Muscle of arm (tissue), 14 donors: ENCODE measurements at places on chromosomes 6 and 20. TPM values are rescaled to one million over a fixed set of nuclear protein-coding genes. Genes with fewer than 3 reads are reported as not detected.

GRCh38 chr6:144223686-144224085 lies 61.4 kb upstream of the UTRN start:
- DNase-seq: no peak

- DNase-seq: no peak
Measured at GRCh38 chr6:68238097-68238601, 396.9 kb upstream of the ADGRB3 start.

DNA sequence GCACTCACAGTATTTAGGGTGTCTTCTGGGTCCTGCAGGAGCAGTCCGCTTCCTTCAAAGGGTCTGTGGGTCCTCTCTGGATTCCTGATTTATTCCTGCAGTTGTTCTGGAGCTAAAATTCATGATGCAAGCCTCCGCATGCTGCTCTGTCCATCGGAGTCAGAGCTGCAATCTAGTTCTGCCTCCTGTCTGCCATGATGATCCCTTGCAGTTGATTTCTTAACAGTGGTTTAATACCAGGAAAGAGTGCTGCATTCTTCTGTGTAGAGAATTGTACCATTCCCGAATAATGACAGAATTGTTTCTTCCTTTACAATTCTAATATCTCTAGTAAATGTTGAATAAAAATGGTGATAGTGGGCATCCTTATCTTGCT lies 72.0 kb upstream of the B3GAT2 start:
- DNase-seq: no peak

DNA sequence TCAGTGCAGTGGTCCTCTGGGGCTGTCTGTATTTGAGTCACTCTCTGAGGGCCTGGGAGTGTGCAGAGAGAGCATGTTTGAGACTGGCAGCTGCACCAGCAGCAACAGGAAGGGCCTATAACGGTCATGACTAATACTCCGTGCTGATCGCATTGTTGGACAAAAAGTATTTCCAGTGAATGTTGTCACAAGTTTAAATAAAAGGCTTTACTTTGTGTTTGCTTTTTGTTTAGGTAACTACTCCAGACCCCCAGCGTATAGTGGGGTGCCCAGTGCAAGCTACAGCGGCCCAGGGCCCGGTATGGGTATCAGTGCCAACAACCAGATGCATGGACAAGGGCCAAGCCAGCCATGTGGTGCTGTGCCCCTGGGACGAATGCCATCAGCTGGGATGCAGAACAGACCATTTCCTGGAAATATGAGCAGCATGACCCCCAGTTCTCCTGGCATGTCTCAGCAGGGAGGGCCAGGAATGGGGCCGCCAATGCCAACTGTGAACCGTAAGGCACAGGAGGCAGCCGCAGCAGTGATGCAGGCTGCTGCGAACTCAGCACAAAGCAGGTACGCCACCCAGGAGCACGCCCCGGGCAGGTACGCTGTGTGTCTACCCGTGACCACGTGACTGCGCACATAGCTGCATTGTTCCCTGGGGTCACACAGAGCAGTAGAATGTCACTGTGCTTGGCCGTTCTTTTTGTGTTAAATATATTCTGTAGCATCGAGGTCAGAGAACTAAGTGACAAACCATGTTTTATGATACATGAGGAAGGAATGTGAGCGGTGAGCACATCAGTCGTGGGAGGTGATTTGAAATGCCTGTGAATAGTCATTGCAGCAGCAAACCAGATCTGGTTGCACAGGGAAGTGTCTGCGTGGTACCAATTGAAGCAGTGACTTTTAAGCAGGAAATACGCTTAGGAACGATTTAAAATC lies 174.7 kb downstream of the TMEM242 start:
- DNase-seq: peak; percentile 51

DNA sequence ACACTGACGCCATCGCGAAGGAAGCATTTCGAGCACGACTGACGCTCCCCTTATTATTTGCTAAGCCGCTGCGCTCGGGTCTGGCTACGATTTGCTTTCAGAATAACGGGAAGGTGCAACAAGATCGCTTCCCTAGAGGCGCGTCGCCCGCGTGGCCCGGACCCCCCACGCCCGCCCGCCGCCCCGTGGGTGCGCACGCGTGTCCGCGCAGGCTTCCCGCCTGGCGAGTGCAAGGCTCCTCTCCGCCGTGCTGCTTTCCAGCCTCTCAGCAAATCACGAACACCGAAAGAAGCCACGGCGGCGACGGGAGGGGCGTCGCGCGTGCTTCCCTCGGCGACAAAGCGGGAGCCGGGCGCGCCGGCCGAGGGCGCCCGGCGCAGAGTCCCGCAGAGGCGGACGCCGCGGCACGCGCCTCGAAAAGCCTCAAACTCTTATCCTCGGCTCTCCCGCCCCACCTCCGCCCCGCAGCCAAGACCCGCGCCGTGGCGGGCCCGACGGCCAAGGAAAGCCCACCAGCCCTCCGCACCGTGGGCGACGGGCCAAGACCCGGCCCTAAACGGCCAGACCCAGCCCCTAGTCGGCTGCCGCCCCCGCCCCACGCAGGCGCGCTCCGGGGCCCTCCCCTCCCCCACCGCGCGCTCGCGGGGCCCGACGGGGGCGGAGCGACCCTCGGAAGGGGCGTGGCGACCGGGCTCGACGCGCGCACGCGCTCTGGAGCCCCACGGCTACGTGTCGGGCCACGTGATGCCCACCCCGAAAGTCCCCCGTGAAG lies 987 bp upstream of the QKI start:
- peak; percentile 94 for DNase-seq

DNA sequence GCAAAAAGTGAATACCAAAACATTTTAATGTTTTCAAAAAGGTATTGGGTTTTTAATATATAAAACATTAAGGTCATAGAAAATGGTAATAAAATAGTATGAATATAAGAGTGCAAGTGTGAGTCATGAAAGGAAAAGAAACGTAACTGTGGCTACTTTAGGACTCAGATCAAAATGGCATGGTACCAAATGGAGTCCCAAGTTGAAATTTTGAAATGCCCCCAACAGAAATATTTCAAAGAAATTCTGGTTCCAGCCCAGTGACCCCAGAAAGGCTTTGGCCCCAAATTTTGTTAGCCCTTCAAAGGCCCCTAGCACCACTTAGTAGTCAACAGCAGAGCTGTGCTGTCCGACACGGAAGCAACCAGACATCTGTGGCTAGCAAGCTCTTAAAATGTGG lies 6.0 kb downstream of the COL12A1 start:
- peak; percentile 30 for DNase-seq

GRCh38 chr20:19212821-19213502 lies 520 bp downstream of the SLC24A3 start:
- peak; percentile 48 for DNase-seq

DNA sequence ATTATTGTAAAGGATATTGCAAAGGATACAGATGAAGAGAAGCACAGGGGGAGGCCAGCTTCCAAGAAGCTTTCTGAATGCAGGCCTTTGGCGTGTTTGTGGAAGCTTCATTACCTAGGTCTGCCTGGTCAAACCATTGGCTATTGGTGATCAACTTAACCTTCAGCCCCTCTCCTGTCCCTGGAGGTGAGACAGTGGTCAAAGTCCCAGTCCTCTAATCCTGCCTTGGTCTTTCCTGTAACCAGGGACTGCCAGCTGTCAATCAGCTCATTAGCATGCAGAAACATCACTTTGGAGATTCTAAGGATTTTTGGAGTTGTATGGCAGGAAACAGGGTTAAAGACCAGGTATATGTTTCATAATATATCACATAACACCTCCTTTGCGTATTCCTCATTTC lies 13.0 kb downstream of the RIN2 start:
- no peak for DNase-seq

DNA sequence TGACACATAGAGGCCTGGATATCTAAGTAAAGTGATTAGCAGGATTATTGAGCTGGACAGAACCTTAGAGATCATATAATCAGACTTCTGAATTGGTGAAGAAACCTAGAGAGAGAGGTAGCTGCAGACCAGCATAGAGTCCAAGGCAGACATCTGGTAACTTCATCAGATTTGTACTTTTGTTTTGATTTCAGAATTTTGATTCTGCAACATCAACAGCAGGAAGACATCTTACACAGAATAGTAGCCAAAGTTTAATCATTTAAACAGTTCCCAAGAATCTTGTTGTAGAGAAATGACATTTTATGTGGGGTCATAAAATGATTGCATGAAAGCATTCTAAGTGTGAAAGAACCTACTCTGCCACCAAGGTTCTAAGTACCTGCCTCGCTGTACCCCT lies 39.4 kb downstream of the RPRD1B start:
- no peak for DNase-seq

DNA sequence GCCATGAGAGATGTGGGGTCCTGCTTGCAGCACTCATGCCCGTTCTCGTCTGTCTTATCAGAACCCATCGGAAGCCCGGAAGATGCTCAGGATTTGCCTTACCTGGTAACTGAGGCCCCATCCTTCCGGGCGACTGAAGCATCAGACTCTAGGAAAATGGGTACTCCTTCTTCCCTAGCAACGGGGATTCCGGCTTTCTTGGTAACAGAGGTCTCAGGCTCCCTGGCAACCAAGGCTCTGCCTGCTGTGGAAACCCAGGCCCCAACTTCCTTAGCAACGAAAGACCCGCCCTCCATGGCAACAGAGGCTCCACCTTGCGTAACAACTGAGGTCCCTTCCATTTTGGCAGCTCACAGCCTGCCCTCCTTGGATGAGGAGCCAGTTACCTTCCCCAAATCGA lies 8.3 kb downstream of the PI16 start:
- DNase-seq: no peak

GRCh38 chr6:158064725-158065251 lies 83.1 kb downstream of the SYNJ2 start:
- DNase-seq: no peak

C6orf15 gene
- polyA plus RNA-seq: not detected

RBM39 gene
- polyA plus RNA-seq: 221 TPM

DNMT3B gene
- polyA plus RNA-seq: 4.6 TPM

DZANK1 gene
- 3.7 TPM for polyA plus RNA-seq

ZSCAN23 gene
- polyA plus RNA-seq: 8.3 TPM

OPN5 gene
- not detected for polyA plus RNA-seq
